ENCODE measurements at places on chromosomes 1 and 21. TPM values are rescaled to one million over a fixed set of nuclear protein-coding genes. Genes with fewer than 3 reads are reported as not detected.

DNAJC28 gene
- total RNA-seq = 4.3 TPM

GRCh38 chr1:95023399-95024043, 49.2 kb downstream of the ALG14 start:
- DNase-seq = no peak
- H3K4me1 ChIP-seq = peaks cover 3% of the 10 kb centered on the region
- H3K27ac ChIP-seq = no peak overlapping the region
- H3K4me3 ChIP-seq = no peak overlapping the region

OR2L2 gene
- total RNA-seq = 0.10 TPM

GNG4 gene
- total RNA-seq = 96.8 TPM

- no peak overlapping the region for H3K27ac ChIP-seq
- no peaks in the 10 kb centered on the region for H3K36me3 ChIP-seq
- no peaks in the 10 kb centered on the region for H3K4me1 ChIP-seq
- no peaks in the 10 kb centered on the region for H3K27me3 ChIP-seq
- no peak overlapping the region for H3K4me3 ChIP-seq
Observed at GRCh38 chr21:24275616-24276015, 1331.7 kb downstream of the MRPL39 start.

DNA sequence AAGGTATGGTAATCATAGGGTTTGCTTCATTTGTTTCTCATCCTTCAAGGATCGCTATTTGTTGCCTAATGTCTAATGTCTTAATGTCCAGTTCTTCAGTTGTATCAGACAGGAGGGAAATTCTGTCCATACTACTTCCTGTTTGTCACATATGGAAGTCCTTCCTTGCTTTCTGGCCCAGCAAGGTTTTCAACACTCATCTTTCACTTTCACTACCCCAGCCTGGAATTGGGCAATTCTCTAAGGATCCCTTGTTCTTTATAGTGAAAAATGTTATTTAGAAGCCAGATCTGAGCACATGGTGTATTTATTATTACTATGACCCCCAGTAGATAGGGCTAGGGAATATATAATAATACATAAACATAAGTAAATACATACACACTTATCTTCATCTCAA, 50.6 kb upstream of the SLC35A3 start:
- H3K27me3 ChIP-seq = no peaks in the 10 kb centered on the region
- no peak overlapping the region for H3K4me3 ChIP-seq
- no peak overlapping the region for H3K27ac ChIP-seq
- H3K4me1 ChIP-seq = no peaks in the 10 kb centered on the region

GRCh38 chr1:64019818-64020217, 183.6 kb upstream of the UBE2U start:
- no peaks in the 10 kb centered on the region for H3K27me3 ChIP-seq
- no peak overlapping the region for H3K27ac ChIP-seq
- H3K36me3 ChIP-seq = peaks cover 7% of the 10 kb centered on the region
- no peak overlapping the region for H3K4me3 ChIP-seq

DRAM2 gene
- 30.0 TPM for total RNA-seq

DNA sequence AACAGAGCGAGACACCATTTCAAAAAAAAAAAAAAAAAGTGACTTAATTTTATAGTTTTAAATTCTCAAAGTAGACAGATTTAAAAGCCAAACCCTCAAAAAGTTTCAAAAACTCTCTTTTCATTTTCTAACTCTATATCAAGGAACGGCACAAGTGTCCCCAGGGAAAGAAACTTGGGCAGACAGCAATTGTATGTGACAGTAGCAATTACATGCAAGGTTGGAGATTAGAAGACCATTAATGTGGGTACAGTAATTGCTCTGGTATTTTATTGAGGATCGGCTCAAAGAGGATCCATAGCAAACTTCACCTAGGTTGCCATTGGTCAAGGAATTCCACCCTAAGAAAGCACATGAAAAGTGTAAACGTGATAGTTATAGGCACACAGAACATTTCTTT, 46.2 kb downstream of the ACBD6 start:
- no peak overlapping the region for H3K27ac ChIP-seq
- no peak for DNase-seq
- no peaks in the 10 kb centered on the region for H3K27me3 ChIP-seq
- no peaks in the 10 kb centered on the region for H3K36me3 ChIP-seq

DNA sequence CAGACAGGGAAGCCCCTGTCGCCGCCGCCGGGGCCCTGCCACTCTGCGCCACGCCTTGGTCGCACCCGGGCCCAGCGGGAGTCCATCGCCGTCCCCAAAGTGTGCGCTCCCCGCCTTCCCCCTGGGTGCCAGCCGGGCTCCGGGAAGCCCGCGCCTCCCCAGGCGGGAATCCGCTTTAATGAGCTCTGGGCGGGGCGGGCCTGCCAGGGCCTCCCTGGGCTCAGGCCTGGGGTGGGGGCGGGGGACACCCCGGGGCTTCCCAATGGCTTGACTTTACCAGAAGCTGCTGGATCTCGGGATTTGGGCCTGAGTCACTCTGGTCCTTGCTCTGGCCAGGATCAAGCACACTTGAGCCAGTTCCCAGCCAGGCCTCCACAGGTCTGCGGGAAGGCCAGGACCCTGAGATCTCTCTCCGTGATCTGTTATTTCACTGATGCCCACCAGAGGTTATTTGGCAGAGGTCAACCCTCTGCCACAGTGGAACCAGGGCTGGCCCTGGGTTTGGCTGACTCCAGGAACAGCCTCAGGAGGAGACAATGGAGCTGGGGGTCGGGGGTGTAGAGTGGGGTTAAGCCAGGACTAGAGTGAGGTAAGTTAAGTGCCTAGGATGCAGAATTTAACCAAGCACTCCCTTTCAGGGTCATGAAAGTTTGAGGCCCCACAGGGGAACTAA, 178.4 kb upstream of the EDN2 start:
- H3K36me3 ChIP-seq = no peaks in the 10 kb centered on the region
- H3K4me1 ChIP-seq = peaks cover 11% of the 10 kb centered on the region
- peak overlapping the region; percentile 50 for H3K4me3 ChIP-seq
- no peak for DNase-seq
- H3K27ac ChIP-seq = no peak overlapping the region

- no peak overlapping the region for H3K27ac ChIP-seq
- H3K4me3 ChIP-seq = no peak overlapping the region
- H3K4me1 ChIP-seq = peaks cover 8% of the 10 kb centered on the region
- H3K27me3 ChIP-seq = no peaks in the 10 kb centered on the region
Observed at GRCh38 chr21:42317826-42318746, 2.9 kb upstream of the TFF3 start.

KCNH1 gene
- total RNA-seq = 0.38 TPM

DNA sequence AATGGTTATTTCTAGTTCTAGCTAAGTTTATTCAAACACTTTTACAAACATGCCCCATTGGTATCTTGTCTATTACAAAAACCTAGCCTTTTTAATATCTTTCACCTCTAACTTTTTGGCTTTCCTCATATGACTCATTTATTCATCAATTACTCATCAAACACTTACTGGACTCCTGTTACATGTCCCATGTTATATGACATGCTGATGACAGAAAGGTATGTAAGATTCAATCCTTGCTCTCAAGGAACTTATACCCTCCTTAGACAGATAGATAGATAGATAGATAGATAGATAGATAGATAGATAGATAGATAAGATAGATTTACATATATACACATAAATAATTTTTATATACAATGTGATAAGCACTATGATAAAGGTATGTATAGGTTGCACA, 33.9 kb upstream of the INSL5 start:
- DNase-seq = no peak
- H3K27ac ChIP-seq = no peak overlapping the region
- H3K4me3 ChIP-seq = no peak overlapping the region
- no peaks in the 10 kb centered on the region for H3K27me3 ChIP-seq
- no peaks in the 10 kb centered on the region for H3K36me3 ChIP-seq
- no peaks in the 10 kb centered on the region for H3K4me1 ChIP-seq

MIXL1 gene
- 1.5 TPM for total RNA-seq

DNA sequence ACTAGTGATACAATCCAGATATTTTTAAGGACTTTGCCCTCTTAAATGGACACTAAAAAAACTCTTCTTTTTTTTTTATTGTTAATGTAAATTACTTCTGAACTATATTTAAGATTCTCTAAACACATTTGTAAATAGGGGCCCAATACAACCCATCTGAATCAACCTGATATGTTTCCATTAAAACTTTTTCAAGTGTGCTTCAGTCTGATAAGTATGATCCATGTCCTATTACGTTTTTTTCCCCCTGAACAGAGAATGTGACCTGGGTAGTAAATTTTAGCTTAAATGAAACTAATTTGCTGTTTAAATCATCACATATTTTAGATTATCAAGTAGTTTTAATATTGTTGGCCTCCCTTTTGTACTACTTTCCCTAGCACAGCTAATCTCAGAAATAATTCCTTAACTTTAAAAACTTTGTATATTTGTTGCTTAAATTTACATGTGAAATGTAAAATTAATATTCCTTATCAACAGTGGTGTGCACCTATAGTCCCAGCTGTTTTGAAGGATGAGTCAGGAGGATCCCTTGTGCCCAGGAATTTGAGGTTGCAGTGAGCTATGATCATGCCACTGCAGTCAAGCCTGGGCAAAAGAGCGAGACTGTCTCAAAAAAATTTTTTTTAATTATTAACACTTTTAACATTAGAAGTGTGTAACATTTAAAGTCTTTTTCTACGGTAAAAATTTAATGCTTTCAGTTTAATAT, 3.0 kb upstream of the PKN2 start:
- H3K4me3 ChIP-seq = no peak overlapping the region
- no peak overlapping the region for H3K27ac ChIP-seq
- no peak for DNase-seq
- no peaks in the 10 kb centered on the region for H3K27me3 ChIP-seq
- no peaks in the 10 kb centered on the region for H3K4me1 ChIP-seq

HCN3 gene
- total RNA-seq = 6.4 TPM

GRCh38 chr1:184465489-184466146, 78.8 kb downstream of the C1orf21 start:
- no peaks in the 10 kb centered on the region for H3K27me3 ChIP-seq
- DNase-seq = no peak
- H3K4me3 ChIP-seq = no peak overlapping the region
- H3K27ac ChIP-seq = no peak overlapping the region
- H3K36me3 ChIP-seq = no peaks in the 10 kb centered on the region
- no peaks in the 10 kb centered on the region for H3K4me1 ChIP-seq

- H3K36me3 ChIP-seq = no peaks in the 10 kb centered on the region
- H3K4me3 ChIP-seq = no peak overlapping the region
- H3K27me3 ChIP-seq = no peaks in the 10 kb centered on the region
- DNase-seq = no peak
- H3K4me1 ChIP-seq = no peaks in the 10 kb centered on the region
Observed at GRCh38 chr1:191963781-191964455, 194.3 kb upstream of the RGS18 start.

ABCG1 gene
- 4.0 TPM for total RNA-seq

- H3K4me1 ChIP-seq = peaks cover 30% of the 10 kb centered on the region
- H3K27ac ChIP-seq = no peak overlapping the region
- no peak overlapping the region for H3K4me3 ChIP-seq
- peaks cover 5% of the 10 kb centered on the region for H3K27me3 ChIP-seq
- no peaks in the 10 kb centered on the region for H3K36me3 ChIP-seq
Observed at GRCh38 chr1:201397675-201398074, 1.4 kb downstream of the LAD1 start.

GRCh38 chr1:85289207-85289847, 12.9 kb upstream of the BCL10 start:
- no peak overlapping the region for H3K27ac ChIP-seq
- H3K27me3 ChIP-seq = no peaks in the 10 kb centered on the region
- no peak for DNase-seq

GRCh38 chr1:58497499-58497898, 49.0 kb downstream of the OMA1 start:
- H3K4me3 ChIP-seq = no peak overlapping the region
- no peaks in the 10 kb centered on the region for H3K36me3 ChIP-seq
- DNase-seq = no peak
- H3K4me1 ChIP-seq = no peaks in the 10 kb centered on the region
- no peak overlapping the region for H3K27ac ChIP-seq

- no peaks in the 10 kb centered on the region for H3K27me3 ChIP-seq
- H3K36me3 ChIP-seq = no peaks in the 10 kb centered on the region
- DNase-seq = no peak
- H3K4me1 ChIP-seq = 0 out of 2 replicates have a peak, but pooled peaks cover 3% of the 10 kb centered on the region
- H3K27ac ChIP-seq = no peak overlapping the region
Observed at GRCh38 chr1:202172015-202172355, 11.6 kb upstream of the PTPN7 start.

DNA sequence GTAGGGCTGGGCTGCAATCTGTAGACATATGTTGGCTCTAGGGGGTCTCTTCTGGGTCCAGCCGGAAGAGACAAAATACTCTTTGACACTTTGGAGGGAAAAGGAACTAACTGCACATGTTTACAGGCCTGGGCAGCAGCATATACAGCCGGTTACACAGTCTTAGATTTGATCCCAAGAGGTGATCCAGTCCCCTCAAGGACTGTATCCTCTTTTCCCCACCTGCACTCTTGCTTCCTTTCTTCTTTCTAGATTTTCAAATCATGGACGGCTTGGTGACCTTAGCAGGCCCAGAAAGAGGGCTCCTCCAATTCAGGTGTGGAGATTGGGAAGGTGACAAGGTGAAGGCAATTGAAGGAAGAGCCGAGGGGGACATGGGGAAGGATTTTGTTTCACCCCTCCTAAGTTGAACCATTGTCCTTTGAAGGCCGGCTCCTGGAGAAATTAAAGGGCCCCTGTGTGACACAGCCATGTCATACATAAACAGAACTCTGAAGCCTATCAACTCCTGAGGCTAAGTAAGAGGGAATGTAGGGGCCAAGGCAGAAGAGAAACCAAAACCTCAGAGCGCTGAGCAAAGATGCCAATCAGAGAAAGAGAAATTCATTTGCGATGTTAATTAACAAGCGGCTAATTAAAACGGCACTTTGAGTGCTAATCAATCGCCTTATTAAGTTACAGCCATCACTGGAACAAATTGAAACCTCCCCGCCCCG, 5.9 kb upstream of the BARHL2 start:
- H3K27ac ChIP-seq = no peak overlapping the region
- peaks cover 37% of the 10 kb centered on the region for H3K4me1 ChIP-seq
- peaks cover 4% of the 10 kb centered on the region for H3K36me3 ChIP-seq

Data from H1 (cell line).